Cerebellar nuclear complex (tissue), 1 donor: ENCODE measurements at places on chromosomes 5 and 9.

DNA sequence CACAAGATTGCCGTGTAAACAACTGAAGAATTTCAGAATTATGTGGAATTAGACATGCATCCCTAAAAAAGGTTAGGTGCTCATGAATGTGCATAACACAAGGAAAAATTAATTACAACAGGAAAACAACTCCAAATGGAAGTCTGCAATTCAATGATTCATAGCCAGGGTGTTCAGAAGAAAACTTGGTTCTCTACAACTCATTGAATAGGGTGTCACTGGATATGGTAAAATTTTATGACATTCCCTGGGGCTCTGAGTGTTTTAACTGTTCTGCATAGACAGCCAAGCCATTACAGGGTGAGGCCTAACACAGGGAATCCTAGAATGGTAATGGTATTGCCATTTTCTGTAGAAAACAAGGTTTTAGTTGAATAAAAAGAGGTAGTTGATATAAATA, 24.4 kb upstream of the ZSWIM6 start:
- no peak for DNase-seq

GRCh38 chr5:135211083-135211790, 177.2 kb upstream of the PITX1 start:
- no peak for DNase-seq

DNA sequence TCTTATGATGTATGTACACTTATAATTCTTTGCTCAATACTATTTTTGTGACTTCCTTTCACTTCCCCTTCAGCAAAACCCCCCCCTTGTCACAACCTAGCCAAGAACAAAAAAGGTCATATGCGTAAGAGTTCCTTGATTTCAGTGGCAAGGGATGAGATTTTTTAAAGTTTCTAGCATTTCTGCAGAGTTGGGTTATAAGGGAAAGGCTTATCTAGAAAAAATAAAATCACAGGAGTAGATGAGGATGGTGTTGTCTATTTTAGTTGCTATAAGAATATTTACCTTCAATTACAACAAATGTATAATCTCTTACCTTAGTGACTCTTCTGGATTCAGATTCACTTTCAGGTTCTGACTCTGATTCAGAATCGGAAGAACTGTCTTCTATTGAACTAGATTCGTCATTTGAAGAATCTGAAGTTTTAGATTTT, 184.6 kb downstream of the AP3B1 start:
- DNase-seq = no peak

DNA sequence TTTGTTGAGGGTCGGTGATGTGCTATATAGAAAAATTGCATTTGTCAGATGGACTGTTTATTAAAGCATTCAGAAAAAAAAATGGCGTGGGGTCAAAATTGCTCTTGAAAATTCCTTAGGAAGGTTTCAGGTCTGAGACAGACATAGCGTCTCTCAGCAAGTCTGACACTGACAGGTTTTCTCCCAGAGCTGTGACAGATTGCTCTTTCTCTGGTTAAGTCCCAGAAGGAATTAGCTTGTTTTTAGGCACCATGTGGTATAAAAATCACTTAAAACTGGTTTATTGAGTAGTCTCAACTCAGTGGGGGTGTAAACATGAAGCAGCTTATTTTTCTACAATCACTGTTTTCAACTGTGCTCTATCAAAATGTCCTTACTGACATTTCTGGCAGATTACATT, 1379.8 kb downstream of the MAT2B start:
- no peak for DNase-seq

DNA sequence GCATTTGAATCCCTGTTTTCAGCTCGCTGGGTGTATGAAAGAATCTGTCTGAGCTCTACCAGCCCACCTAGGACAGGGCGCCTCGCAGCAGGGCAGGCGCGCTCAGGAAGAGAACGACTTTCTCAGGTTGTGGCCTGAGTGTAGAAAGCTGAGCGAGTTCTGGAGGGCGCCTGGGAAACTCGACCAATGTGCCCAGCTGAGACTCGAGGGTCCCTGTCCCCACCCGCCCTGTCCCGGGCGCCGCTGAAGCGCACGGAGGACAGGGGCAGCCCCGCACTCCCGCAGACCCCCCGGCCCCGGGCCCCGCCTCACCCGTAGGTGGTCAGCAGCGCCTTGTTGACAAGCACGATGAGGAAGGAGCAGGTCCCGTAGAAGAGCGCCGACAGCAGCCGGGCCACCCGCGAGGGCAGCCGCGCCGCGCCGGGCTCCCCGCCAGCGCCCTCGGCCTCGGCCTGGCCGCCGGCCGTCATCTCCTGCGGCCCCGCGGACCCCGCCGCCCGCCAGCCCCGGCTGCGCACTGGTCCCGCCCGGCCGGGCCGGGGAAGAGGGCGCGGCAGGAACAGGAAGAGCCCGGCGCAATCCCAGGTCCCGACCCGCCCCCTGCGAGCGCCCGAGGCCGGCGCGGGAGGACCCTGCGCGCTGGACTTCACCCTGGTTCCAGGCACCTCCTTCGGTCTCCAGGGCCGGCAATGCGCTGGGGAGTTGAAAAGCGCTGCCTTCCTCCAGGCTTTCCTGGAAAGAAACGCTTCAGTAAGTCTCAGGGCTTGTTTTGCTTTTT, at the start of gene SLC35D2:
TSS of gene SLC35D2 (minus strand) at position 547 of the 778 bp plus-strand sequence. CDS start at position 470, 77 bp downstream.
- no peak for DNase-seq

GRCh38 chr5:39539470-39539869, 114.7 kb upstream of the DAB2 start:
- DNase-seq = no peak

- no peak for DNase-seq
Measured at GRCh38 chr9:94082956-94083355, 1.3 kb upstream of the PTPDC1 start.
